A673 (cell line): ENCODE measurements at places on chromosomes 11 and 22.

GRCh38 chr11:102575012-102575411 lies 44.5 kb upstream of the MMP7 start:
- no peak for DNase-seq

DNA sequence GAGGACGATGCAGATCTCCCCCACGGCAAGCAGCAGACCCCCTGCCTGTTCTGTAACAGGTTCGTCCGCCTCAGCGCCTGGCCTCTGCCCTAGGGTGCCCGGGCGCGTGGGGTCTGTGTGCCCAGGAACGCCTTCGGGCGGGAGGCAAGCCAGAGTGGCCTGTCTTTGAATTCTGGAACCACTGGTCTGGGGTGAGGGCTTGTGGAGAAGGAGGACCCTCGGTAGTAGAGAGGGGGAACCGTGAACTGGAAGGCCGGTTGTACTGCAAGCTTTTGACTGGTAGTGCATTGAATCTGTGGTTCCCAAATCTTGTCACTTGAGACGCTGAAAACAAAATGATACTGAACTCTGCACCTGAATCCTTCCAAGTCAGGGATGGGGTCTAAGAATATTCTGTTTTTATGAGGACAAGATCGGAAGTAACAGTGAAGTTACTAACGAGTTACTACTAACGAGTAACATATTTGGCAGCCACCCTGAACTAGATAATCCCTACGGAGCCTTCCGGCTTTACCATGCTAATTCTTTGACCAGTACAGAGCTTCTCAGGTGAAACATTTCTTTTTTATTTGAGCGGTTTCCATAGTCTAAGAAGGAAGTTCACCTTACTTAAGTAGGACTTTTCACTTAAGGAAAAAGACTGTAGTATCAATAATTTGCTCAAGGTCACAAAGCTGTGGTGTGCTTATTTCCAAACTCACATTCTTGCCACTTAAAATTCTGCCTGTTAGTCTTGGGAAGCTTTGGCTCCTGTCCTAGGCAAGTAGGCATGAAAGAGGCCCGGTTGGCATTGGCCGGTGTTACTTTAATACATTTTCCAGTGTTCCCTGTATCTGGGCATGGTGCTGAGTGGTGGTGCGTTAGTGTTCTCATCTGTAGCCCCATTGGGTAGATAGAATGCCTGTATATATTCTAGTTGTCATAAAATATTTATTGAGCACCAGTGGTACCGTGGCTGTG lies 860 bp downstream of the PRMT3 start:
- peak; percentile 21 for DNase-seq

- DNase-seq: no peak
Observed at GRCh38 chr11:66593303-66593635, 284 bp downstream of the CCS start.

- DNase-seq: no peak
Observed at GRCh38 chr22:38165922-38166593, 15.6 kb downstream of the PLA2G6 start.

DNA sequence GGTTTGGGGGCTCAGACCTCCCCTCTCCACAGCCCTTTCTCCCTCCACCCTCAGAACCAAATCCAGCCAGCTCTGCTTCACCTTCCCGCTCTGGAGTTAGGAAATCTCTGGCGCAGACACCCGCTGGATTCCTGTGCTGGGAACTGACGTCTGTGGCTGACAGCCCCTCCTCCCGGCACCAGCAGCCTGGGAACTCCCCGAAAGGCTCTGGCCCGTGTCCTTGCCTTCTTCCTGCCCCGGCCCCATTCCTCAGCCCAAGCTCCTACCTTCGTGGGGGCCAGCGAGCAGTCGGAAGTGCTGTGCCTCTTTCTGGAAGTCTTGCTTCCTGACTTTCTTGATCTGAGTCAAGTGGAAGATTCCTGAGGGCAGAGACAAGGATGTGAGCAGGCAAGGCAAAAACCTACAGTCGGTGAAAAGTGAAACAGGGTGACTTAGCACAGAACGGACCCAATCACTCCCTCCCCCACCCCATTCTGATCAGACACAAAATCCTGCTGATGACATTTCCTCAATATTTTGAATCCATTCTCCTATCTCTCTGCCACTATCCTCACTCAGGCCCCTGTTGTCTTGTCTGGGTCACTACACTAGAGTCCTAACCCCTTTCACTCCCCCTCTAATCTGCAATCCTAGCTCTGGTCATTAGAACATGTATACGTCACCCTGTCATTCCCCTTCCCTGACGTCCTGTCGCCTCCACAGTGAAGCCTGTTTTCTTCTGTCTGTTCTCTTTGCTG lies 34.1 kb downstream of the CHRDL2 start:
- DNase-seq: no peak

DNA sequence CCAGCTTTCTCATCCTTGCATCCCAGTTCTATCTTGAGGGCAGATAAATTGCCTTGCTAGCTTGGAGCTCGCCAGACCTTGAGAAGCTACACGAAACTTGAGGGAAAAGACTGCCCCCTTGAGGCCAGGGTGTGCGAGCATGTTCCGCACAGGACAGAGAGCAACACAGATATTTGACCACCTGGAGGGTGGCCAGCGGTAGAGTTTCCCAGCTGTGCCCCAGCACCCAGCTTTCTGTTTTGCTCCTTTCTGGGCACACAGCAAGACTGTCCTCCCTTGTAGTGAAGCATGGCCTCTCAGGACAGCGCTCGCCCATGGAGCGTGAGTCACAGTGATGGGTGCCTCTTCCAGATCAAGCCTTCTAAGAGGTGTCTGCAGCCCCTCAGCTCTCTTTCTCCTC lies 23.5 kb downstream of the SPATA19 start:
- peak; percentile 70 for DNase-seq

- DNase-seq: no peak
Observed at GRCh38 chr22:25372000-25372595, 152.7 kb downstream of the CRYBB2 start.

GRCh38 chr11:86091566-86091965 lies 22.7 kb upstream of the PICALM start:
- no peak for DNase-seq

- no peak for DNase-seq
Observed at GRCh38 chr11:85414175-85414574, 213.0 kb downstream of the DLG2 start.

GRCh38 chr22:20852503-20852902 lies 6.1 kb downstream of the PI4KA start:
- DNase-seq: no peak

DNA sequence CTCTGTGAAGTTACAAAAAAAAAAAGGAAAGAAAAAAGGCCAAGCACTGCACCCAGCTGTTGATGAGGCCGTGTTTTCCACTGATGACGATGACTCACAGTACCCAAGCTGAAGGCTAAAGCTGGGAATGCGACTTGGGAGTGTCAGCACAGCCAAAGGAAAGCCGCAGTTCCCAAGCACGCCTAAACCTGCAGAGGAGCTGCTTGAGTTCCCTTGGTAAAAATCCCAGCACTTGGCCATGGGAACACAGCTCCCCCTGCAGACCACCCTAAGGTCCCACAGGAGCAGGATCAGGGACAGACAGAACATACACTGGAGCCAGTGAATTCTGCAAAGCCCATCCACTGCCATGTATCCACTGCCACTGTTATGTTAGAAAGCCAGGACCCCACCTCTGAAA lies 39.9 kb downstream of the SERGEF start:
- peak; percentile 73 for DNase-seq

- no peak for DNase-seq
Observed at GRCh38 chr11:2701230-2701629, 1.4 kb upstream of the KCNQ1OT1 start.

DNA sequence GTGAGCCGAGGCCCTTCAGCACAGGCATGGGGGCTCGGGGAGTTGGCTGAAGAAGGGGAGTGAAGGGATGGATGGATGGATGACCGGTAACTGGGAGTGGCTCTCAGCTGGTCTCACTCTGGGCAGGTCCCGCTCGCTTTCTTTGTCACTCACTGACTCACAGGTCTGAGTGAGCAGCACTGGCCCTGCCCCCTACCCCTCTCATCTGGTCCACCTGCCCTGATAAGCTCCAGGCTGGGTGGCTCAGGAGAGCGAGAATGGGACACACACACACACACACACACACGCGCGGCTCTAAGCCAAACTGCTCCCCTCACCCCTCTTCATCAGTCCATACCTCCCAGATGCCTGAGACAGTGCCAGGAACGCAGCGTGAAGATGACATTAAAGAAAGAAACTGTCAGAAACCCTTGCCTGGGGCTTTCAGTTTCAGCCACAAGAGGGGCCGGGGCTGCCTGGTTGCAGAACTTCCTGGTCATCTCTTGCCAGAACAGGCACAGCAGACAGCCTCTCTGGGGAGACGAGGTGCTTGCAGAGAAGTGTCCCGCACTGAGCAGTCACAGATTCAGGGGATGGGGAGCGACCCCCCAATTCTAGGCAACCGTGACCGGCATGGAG lies 16.5 kb upstream of the SHISAL1 start:
- DNase-seq: peak; percentile 35

GRCh38 chr22:32839831-32840584 lies 38.5 kb downstream of the TIMP3 start:
- DNase-seq: no peak

DNA sequence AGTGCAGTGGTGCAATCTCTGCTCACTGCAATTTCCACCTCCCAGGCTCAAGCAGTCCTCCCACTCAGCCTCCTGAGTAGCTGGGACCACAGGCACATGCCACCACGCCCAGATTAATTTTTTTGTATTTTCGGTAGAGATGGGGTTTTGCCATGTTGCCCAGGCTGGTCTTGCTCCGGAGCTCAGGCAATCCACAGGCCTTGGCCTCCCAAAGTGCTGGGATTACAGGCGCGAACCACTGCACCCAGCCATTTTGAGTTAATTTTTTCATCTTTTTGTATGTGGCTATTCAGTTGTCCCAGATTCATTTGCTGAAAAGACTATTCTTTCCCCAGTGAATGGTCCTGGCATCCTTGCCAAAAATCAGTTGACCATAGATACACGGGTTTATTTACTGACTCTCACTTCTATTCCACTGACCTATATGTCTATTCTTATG lies 63.6 kb downstream of the MAPK1 start:
- DNase-seq: no peak

DNA sequence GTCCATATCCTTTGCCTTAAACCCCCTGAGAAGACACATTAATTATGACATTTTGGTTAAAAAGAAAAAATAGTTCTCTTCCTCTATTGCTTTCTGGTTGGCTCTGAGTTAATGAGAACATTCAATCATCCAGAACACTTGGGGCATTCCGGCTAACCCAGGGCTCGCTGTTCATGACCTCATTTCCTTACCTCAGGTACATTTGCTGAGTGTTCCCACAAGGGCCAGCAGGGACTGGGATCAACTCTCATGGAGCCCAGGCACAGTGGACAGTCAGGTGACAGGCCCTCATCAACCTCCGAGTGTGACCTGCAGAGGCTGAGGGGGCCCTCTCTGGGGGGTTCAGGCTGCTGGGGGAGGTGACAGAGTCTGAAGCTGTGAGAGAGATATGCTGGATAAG lies 98.9 kb downstream of the MYO18B start:
- DNase-seq: no peak

GRCh38 chr11:69123593-69124545 lies 31.9 kb upstream of the SMIM38 start:
- no peak for DNase-seq

- DNase-seq: no peak
Observed at GRCh38 chr22:20271114-20271994, 3.2 kb upstream of the RTN4R start.

- no peak for DNase-seq
Observed at GRCh38 chr11:101582236-101582988, 1.4 kb downstream of the TRPC6 start.

GRCh38 chr11:13126430-13126829 lies 117.3 kb downstream of the RASSF10 start:
- no peak for DNase-seq

GRCh38 chr11:117851852-117852251 lies 24.6 kb downstream of the FXYD6 start:
- DNase-seq: no peak

DNA sequence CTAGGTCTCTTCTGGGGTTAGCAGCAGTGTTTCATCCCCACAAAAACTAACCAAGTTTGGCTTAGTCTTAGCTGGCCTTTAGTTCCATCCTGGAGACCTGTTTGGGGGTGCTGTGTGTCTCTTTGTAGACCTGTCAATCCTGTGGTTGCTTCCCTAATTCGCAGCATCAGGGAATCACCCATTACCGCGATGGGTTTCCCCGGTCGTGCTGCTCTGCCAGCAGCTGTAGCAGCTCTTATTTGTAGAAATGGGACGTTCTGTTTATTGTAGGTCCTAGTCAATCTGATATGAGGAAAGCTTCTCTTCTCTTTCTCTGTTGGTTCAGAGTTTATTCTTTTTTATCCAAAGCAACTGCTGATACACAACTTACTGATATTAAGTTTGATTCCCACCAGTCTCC lies 91.6 kb downstream of the CECR2 start:
- DNase-seq: no peak

- peak; percentile 30 for DNase-seq
Observed at GRCh38 chr22:28883917-28884746, 760 bp downstream of the ZNRF3 start.

- DNase-seq: no peak
Observed at GRCh38 chr11:8217926-8218325, 45.8 kb downstream of the LMO1 start.

DNA sequence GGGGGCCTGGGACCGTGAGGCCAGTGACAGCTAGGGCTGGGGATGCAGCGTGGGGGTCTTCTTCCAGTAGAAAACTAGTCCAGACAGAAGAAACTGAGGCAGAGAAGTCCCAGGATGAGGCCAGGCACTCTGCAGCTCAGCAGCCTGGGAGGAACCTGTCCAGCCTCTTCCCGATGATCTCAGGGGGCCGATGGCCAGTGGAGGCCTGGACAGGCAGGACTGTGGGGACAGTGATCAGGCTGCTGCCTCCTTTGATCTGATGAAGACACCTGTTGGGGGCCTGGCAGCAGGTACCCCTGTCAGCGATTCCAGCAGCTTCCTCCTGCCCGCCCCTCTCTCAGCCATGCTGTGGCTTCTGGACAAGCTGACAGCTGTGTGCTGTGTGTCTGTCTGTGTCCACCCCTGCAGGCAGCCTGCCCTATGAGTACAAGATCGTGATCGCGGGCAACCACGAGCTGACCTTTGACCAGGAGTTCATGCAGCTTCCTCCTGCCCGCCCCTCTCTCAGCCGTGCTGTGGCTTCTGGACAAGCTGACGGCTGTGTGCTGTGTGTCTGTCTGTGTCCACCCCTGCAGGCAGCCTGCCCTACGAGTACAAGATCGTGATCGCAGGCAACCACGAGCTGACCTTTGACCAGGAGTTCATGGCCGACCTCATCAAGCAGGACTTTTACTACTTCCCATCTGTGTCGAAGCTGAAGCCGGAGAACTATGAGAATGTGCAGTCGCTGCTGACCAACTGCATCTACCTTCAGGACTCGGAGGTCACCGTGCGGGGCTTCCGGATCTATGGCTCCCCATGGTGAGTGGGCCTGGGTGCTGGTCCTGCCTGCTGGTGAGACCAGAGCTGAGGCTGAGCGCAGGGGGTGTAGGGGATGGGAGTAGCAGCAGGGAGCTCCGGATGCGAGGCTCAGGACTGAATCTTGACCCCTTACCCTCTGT lies 62.6 kb downstream of the MPPED1 start:
- no peak for DNase-seq

- no peak for DNase-seq
Observed at GRCh38 chr11:65047581-65048422, 6.8 kb downstream of the SAC3D1 start.

GRCh38 chr22:46788441-46789172 lies 26.2 kb downstream of the TBC1D22A start:
- no peak for DNase-seq
